Stimulated activated CD4-positive, alpha-beta T cell treated with anti-CD3 and anti-CD28 coated beads, TNF-alpha, amount 100 ng/mL, for 48 hours (primary cell): ENCODE measurements at places on chromosomes 6 and 20.

GRCh38 chr20:63556873-63557478 is 3.0 kb downstream of the FNDC11 start:
- no peak for DNase-seq

- no peak for DNase-seq
These were observed 3.1 kb downstream of the SLC23A2 start for GRCh38 chr20:4998160-4998651.

GRCh38 chr6:107646176-107646575 is 156.3 kb downstream of the SOBP start:
- no peak for DNase-seq

- DNase-seq = no peak
These were observed 41.8 kb downstream of the FARS2 start for GRCh38 chr6:5302995-5303622.
